Right renal cortex interstitium (tissue), 3 donors: ENCODE measurements at places on chromosomes 2 and 18. TPM values are rescaled to one million over a fixed set of nuclear protein-coding genes. Genes with fewer than 3 reads are reported as not detected.

DNA sequence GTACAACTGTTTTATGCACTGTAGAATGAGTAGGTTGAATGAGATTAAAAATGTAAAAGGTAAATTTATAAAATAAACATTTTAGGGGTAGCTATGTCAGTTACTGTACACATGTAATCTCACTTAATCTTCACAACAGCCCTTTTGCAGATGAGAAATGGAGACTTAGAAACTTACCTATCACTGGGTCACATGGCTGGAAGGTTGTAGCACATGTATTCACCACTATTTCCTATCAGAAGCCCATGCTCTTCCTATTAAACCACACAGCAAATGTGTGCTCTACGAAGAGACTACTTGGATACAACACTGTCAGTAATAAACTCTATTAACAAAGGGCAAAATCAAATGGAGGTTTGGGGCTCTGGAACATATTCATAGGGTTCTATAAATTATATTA is 60.5 kb downstream of the VWC2L start:
- no peak for DNase-seq

GRCh38 chr2:237075749-237076599 is 9.7 kb upstream of the COPS8 start:
- DNase-seq: no peak

VSNL1 gene
- 2.5 TPM for polyA plus RNA-seq

- DNase-seq: no peak
Measured at GRCh38 chr2:86783615-86784339, 6.9 kb downstream of the CD8A start.

- DNase-seq: no peak
Measured at GRCh38 chr2:230751062-230751461, 38.4 kb downstream of the CAB39 start.

CPLX4 gene
- polyA plus RNA-seq: 0.22 TPM

DNA sequence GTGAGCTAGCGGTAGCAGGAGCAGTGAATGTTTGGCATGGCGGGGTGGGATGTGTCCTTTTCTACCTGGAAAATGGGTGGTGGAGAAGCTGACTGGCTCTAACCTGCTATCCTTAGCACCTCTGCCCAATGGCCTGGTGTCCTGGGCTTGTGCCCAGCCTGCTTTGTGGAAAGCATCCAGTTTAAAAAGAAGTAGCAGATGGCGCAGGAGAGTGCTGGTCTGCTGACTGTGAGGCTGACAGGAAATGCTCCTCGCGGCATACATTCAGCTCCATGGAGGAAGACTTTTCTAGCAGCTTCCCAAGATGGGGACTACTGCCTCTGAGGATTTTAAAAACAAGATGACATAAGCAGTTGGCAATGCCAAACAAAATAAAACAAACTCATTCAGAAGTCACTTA is 56.2 kb upstream of the LYPD6B start:
- no peak for DNase-seq

DNA sequence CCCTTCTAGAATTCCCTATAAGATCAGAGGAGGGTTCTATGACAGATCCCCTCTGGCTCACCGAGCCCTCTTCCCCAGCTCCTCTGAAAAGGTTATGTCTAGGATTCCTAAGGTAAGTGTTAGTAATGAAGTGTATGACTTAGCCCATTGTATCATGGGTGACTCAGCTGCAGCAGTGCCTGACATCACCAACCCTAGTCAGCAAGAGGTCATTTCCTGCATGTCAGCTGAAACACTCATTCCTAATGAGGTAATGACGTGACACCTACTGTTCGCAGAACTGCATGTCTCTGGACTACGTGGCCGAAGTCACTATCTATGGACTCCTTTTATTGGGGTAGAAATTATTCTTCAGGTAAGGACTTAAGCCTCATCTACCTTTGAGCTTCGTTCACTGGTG is 196.1 kb upstream of the MYT1L start:
- DNase-seq: no peak

- no peak for DNase-seq
Measured at GRCh38 chr2:45964223-45964841, 312.9 kb downstream of the PRKCE start.

BCL11A gene
- 9.9 TPM for polyA plus RNA-seq

DNA sequence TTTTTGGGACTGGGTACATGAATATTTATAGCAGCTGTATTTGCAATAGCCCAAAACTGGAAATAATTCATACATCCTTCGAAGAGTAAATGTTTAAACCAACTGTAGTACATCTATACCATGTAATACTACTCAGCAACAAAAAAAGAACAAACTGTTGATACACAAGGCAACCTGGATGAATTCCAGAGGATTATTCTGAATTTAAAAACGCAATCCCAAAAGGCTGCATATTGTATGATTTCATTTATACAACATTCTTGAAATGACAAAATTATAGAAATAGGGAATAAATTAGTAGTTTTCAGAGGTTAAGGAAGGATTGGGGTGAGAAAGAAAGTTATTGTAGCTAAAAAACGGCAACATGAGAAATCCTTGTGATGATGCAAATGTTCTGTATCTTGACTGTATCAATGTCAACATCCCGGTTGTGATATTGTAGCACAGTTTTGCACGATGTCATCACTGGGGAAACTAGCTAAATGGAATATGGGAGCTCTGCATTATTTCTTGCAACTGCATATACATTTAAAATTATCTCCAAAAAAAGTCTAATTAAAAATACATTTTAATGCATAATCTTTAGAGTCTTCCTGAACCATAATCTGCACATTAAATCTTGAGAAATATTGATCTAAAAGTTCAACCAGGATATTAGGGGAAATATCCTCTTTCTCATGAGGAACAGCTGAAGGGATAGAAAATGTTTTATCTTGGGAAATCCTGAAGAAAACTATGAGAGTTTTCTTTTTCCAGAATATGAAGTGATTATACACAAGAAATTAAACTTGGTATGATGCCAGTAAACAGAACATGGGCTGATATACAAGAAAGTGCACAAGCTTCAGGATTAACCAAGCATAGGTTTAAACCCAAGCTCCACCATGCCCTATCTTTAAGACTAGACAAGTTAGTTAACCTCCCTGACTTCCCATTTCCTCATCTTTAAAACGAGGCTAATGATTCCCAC is 21.9 kb downstream of the EVA1A start:
- DNase-seq: no peak

- DNase-seq: no peak
Measured at GRCh38 chr18:80229766-80230745, 17.3 kb downstream of the PARD6G start.

DNA sequence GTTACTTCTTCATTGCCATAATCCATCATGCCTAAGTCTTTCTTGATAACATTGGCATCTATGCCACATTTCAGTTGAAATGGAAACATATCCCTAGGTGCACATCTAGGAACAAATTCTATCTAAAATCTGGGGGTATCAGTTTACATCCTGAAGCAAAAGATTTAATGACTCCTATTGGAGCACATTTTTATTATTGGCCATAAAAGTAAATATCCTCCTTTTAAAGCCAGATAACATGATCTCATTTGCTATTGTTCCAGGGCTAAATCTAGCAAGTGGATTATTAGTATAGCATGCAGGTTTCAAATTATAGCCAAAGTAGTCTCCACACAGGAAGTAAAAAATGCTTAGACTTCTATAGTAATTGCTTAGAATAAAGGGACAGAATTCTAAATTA is 193.2 kb downstream of the CDH2 start:
- DNase-seq: no peak

CDH7 gene
- 14.5 TPM for polyA plus RNA-seq

- no peak for DNase-seq
Measured at GRCh38 chr2:32095671-32096070, 32.3 kb downstream of the SPAST start.

- no peak for DNase-seq
Measured at GRCh38 chr2:41830600-41830999, 217.2 kb upstream of the PKDCC start.

DNA sequence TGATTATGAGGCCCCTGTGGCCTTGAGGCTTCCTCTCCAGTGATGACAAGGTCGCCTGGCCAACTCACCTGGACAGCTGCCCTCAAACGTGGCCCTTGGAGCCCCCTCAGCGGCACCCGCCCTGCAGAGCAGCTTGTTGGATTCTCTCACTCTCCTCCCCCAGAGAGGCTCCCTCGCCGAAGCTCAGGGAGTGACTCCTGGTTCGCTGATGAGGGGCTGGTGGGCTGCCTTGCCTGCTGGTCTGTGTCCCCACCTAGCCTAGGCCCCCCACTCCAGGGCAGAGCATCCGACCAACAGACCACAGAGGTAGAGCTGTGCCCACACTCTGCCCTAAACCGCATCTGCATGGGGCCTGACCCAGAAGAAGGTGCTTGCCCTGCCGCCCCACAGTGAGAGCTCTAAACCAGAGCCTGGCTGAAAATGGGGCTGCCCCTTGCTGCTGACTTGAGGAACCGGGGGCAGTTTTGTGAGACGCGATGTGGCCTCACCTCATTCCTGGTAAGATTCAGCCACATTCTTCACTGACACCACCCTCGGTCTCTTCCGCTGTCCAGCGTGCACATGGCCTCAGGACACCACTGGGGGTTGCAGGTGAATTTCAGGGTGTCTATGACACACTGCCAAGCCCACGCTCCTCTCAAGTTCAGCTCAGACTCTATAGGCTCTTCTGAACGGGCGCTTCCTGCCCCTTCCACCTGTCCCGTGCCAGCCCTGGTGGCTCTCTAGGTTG is 131.6 kb downstream of the CABLES1 start:
- no peak for DNase-seq

- DNase-seq: no peak
Measured at GRCh38 chr2:216742411-216742810, 47.1 kb upstream of the IGFBP5 start.

ALK gene
- polyA plus RNA-seq: 0.31 TPM

GKN1 gene
- not detected for polyA plus RNA-seq

GRCh38 chr2:191018643-191019119 is 4.7 kb upstream of the STAT1 start:
- no peak for DNase-seq

SMYD1 gene
- polyA plus RNA-seq: 0.18 TPM

GRCh38 chr2:162067596-162067995 is 6.4 kb downstream of the DPP4 start:
- DNase-seq: no peak

PTPRM gene
- polyA plus RNA-seq: 83.9 TPM

DNA sequence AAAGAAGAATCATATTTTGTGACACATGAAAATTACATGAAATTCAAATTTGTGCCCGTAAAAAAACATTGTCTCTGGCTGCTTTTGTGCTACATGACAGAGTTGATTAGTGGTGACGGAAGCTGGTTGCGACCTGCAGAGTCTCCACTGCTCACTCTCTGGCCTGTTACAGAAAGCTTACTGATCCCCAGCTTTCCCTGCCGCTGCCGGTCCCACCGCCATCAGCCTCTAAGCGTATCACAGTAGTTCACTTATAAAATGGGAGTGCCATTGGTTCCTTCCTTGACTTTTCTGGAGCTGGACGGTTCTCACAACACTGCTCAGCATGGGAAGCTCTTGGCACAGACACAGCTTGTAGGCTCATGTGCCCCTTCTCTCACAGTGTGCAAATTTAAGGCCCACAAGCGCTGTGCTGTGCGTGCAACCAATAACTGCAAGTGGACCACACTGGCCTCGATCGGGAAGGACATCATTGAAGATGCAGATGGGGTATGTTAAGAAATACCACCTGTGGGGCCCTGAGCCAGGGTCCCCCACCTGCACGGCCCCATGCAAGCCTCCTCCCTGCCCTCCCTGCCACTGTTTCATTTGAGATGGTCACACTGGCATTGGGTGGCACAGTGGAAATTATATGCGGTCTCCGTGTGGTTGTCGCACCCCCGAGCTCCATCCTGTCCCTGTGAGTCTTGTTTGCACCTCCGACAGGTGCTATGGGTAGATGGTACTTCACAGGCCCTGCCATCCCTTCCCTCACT is 81.3 kb downstream of the DGKD start:
- DNase-seq: no peak

GRCh38 chr2:12657560-12657959 is 59.2 kb upstream of the TRIB2 start:
- DNase-seq: no peak

DNA sequence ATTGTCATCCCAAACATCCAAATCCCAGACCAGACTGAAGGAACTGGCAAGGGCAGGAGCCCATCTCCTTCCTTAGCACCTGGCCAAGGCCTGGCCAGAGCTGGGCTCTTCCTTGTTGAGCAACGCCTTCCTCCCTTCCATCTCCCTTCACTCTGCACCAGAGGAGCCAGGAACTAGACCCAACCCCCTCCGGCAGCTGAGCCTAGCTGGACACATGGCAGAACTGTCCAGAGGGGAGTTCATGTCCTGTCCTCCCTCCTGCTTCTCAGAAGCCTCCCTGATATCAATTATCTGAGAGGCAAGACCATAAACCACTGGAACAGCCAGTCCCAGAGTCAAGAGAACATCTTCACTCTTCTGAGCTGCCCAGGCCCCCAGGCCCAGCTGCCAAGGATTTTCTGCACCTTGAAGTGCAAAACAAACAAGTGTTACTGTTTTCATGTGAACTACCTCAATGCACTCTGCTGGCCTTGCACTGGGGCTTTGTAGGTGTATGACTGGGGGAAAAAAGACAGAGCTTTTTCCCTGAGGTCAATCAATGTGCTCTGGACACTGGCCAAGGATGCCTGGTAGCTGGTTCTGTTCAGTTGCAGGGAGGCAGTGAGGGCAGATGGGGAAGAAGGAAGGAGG is 107.6 kb upstream of the MSH6 start:
- no peak for DNase-seq

GRCh38 chr18:55228191-55228590 is 268.9 kb upstream of the CCDC68 start:
- no peak for DNase-seq

DNA sequence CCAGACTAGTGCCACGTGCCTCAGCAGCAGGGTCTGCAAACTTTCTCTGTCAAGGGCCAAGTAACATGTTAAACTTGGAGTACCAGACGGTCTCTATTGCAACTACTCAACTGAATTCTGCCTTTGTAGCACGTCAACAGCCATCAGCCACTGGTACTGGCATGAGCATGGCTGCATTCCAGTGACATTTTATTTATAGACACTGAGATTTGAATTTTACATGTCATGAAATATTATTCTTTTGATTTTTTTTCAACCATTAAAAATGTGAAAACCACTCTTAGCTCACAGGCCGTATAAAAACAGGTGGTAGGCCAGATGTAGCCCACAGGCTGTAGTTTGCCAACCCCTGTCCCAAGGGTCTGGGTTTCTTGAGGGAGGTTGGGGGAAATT is 199.7 kb downstream of the TPGS2 start:
- DNase-seq: no peak

BOLL gene
- 0.07 TPM for polyA plus RNA-seq

GRCh38 chr2:215455958-215456357 is 20.1 kb upstream of the FN1 start:
- DNase-seq: no peak

GRCh38 chr18:33107511-33107910 is 333.0 kb downstream of the CCDC178 start:
- DNase-seq: no peak
